ENCODE measurements at places on chromosomes 3 and 15.

GRCh38 chr15:76161153-76162035 lies 101.6 kb downstream of the TMEM266 start:
- DNase-seq: no peak

DNA sequence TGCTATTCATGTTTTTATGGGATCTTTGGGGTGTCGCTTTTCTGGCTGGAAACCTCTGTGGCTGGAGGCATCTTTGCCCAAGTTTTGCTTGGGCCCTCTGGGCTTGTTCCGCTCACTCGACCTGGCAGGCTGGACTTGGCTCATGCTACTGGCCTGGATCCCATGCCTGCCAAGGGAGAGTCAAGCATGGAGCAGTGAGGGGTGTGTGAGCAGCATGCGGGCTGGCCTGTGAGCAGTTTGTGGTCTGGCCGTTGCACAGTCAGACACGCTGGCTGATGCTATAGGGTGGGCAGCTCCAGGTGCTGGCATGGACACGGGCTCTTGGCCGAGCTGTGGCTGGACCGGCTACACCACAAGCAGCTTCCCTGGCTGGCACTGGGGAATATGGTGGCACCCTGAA lies 491.1 kb downstream of the AGBL1 start:
- DNase-seq: no peak

GRCh38 chr3:10466186-10466585 lies 39.2 kb downstream of the ATP2B2 start:
- DNase-seq: no peak

GRCh38 chr3:51391566-51392354 lies 675 bp downstream of the RBM15B start:
- DNase-seq: peak; percentile 28

Data from frontal cortex (tissue), 4 donors.